ENCODE measurements at places on chromosomes 7 and 10.

GRCh38 chr10:116477986-116478664, 50.5 kb downstream of the PNLIPRP3 start:
- DNase-seq = no peak

- DNase-seq = no peak
Observed at GRCh38 chr10:7649673-7650300, 17.0 kb downstream of the ITIH5 start.

DNA sequence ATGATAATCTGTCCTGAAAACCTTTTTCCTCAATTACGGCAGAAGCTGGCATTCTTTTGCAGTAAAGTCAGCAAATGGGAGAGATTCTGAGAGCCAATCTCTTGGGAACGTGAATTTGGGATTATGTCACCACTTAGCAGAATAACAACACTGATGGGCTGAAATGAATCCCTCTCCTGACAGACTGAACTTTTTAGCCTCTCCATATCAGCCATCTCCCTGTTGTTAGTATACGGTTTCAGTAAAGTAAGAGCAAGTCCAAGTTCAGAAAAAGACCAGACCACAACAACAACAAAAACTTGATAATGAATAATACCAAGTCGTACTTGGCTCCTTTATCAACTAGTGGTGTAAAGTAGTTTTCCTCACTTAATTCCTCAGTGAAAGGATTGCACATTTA, 1048.8 kb downstream of the GATA3 start:
- DNase-seq = no peak

DNA sequence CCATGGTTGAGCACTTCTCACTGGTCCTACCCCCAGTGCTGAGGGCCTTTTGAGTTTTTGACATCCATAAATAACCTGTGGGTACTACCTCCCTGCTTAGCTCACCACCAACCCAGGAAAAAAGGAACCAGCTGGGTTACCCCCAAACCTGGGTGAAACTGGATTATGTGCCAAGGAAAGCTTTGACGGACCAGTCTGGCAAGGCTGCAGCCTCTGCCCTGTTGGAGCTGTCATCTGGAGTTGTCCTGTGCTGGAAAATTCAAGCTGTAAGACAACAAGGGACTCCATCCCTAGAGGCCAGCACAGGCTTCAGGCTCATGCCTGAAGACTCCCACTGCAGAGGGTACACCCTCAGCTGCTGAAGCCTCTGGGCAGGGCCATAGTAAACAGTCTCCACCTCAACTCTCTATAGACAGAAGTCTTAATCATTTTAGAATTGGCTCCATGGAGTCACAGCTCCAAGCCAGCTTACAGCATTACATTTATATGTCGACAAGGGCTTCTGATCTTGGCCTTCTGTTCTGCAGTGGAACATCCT, 115.5 kb upstream of the AFAP1L2 start:
- peak; percentile 46 for DNase-seq

DNA sequence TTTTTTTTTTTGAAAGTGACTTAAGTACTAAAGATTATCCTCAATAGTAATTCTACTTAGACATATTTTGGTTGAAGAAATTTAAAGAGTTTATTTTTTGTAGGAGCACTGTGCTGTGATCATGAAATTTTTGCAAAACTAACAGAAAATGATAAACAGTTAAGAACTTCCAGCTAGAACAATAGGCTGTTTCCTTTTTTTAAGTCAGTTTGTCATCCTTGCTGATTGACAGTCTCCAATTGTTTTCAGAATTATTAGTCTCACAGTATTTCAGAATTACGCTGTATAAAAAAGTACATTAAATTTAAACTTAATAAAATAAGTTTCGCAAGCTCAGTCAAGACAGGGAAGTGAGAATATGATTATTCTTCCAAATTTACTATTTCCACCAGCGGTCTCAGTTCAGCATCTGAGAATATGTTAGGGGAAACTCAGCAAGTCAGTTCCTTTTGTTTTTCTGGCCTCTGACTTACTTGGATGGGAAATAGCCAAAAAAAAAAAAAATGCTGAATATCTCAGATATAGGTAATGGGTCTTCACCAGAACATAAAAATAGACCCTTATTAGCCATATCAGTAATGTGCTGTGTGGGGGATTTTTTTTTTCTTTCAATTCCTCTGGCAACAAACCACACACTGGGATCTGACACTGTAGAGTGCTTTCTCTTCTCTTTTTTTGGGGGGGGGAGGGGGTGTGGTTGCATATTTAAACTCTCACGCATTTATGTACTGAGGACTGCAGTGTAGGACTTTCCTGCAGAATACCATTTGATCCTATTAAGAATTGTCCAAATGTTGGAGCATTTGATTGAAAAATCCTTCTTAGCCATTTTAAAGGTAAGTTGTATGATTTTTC, at the start of gene CD36:
TSS of gene CD36 (plus strand) at position 732 of the 855 bp plus-strand sequence. CDS start 8,099 bp downstream, outside the sequence.
- DNase-seq = no peak

DNA sequence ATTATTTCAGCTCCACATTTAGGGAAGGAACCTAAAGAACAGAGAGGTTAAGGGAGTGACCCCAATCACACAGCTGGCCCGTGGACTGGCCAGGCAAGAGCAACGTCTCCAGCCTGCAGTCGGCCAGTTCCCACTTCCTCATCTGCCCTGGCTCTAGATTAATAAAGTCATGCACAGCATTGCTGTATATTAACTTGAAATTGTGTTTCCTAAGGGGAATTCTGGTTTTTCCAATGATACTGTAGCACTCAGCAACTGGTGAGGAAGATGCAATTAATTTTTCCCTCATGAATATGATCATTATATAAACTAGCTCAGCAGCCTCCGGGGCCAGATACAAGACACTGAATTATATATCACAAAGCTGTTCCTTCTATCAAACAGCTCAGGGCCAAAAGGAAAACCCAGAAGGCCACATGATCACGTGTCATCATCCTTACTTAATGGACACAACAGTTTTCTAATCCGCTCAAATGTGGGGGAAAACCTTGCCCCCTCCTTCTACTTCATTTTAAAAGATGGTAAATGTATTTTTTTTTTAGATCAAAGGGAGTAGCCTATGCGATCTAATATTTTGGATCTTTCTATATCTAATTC, 295.3 kb upstream of the PRKCQ start:
- DNase-seq = no peak
